ENCODE measurements at places on chromosomes 5 and 9.

GRCh38 chr5:88657906-88658775 lies 224.8 kb downstream of the MEF2C start:
- DNase-seq, result no peak

DNA sequence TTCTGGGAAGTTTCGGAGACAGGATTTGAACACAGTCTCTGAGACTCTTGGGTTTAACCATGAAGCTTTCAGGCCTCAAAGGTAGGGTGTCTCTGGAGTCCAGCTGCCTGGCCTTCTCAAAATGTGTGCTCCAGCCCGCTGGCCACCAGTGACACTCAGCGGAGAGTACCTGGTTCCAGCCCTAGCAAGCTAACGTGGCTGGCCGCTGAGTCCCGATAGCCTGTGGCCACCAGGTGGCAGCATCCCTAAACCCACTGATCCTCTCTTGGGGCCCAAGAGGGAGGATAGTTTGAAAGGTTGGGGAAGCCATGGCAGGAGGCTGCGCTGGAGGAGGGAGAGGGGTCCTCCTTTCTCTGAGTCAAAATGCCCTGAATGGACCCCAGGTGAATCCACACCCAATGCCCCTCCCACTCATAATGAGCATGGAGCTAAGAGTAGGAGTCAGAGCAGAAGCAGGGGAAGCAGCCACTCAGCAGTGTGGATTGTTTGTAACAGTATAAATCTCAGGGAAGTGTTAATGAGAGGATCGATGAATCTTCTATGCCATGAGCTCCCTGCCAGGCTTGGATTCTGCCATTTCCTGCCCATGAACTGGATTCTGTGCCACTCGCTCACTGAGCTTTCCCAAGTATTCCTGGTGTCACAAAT lies 5.4 kb upstream of the TIFAB start:
- DNase-seq, result no peak

- no peak for DNase-seq
These were observed 48.8 kb downstream of the MVB12B start for GRCh38 chr9:126375386-126375785.

GRCh38 chr9:126703002-126703865 lies 89.5 kb downstream of the LMX1B start:
- no peak for DNase-seq

DNA sequence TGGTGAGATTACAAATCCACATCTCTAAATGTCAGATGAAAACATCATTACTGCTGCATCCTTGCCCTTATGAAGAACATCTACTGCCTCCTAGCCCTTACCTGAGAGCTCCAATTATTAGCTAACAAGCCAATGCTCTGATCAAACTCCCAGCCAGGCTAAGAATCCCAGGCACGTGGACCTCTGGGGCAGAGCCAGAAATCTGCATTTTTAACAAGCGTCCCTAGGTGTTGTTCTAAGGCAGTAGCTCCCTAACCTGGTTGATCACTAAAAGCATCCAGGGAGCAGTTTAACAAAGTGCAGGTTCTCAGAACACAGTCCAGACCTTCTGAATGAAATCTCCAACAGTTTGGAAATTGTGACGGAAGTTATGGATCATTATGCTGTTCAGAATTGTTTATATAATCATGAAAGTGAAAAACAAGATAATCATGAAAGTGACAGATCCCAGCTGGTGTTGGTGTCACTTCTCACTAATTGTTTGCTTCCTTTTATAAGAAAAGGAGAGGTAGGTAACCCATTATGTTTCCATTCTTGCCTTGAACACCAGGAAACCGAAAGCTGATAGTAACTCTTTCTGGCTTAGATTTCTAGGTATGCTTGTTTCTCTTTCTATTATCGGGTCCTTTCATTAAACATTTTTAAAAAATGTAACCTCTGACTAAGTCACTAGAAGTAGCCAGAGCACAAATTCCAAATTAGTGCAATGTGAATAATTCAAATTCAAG lies 216.5 kb upstream of the NR4A3 start:
- no peak for DNase-seq

DNA sequence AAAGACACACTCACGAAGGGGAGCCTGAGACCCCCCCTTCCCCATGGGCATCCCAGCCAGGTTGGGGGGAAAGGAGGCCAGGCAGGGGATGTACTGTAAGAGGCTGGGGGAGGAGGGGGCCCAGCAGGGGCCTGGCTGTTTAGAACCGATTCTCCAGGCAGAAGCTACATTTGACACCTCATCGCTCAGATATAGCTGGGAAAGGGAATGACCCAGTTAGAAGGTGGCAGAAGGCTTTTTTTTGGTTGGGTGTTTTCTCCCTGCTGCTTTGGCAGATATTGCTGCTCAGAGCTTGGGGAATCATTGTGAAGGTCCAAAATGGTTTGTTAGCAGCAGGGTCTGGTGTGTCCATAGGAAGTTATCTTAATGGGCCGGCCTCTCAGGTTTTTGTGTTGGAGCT lies 6.0 kb downstream of the CDX1 start:
- no peak for DNase-seq

GRCh38 chr5:136730426-136730825 lies 365.1 kb upstream of the TRPC7 start:
- no peak for DNase-seq

GRCh38 chr5:157303667-157304327 lies 37.9 kb downstream of the CYFIP2 start:
- no peak for DNase-seq

GRCh38 chr9:136383436-136383835 lies 10.0 kb upstream of the CARD9 start:
- DNase-seq, result no peak

DNA sequence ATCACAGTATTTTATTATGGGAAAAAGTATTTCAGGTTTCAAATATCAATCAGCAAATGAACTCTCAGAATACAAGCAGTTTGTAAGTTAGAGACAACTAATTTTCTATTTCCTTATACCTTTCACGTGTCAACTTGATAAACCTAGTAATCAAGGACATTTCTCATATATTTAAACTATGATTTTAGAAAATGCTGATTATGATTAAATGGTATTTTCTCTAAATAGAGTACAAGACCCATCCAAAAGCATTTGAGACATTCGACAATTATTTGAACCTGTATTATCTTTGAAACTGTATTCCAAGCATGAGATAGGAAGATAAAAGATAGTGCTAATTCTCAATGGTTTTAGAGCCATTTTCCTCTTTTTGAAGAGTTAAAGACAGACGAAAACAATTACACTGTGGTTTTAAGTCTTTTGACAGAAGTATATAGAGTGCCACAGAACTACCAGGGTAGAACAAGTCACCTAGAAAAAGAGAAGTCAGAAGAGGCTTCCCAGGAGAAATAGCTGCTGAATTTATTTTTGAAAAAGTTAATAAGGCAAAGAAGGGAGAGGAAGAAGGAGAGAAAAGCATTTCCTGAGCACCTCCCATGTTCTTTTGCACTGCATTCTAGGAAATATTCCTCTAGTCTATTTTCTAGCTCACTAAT lies 5.6 kb downstream of the MEIKIN start:
- no peak for DNase-seq

GRCh38 chr9:125241863-125242739 lies 958 bp upstream of the HSPA5 start:
- DNase-seq, result peak; percentile 64

- DNase-seq, result no peak
These were observed 53.2 kb downstream of the TTC39B start for GRCh38 chr9:15253786-15254185.

- no peak for DNase-seq
These were observed 47.0 kb upstream of the TDRD7 start for GRCh38 chr9:97364769-97365490.

- DNase-seq, result no peak
These were observed 37.5 kb downstream of the NAA35 start for GRCh38 chr9:85978496-85978895.

GRCh38 chr5:5645891-5646290 lies 223.4 kb downstream of the ICE1 start:
- no peak for DNase-seq

DNA sequence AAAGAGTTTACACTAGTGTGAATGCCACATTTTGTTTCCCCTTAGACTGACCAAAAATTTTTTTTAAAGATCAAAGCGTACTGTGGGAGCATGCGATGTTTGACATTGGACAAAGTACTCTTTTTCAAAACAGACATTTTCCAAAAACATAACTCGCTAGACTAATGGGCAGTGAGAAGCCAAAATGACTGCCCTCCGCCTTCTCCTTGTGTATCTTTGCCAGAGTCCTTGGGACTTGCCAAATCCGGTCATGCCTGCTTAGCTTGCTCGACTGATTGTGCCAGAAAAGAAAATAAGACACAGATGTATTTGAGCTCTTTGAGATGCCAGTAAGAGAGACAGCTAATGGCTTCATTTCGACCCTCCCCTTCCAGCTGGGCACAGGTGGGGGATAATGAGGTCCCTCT lies 157.5 kb downstream of the MAPKAP1 start:
- peak; percentile 69 for DNase-seq

- DNase-seq, result no peak
These were observed 1.1 kb downstream of the NDOR1 start for GRCh38 chr9:137206602-137207001.

- DNase-seq, result no peak
These were observed 37.8 kb downstream of the GOLPH3 start for GRCh38 chr5:32136342-32136741.

DNA sequence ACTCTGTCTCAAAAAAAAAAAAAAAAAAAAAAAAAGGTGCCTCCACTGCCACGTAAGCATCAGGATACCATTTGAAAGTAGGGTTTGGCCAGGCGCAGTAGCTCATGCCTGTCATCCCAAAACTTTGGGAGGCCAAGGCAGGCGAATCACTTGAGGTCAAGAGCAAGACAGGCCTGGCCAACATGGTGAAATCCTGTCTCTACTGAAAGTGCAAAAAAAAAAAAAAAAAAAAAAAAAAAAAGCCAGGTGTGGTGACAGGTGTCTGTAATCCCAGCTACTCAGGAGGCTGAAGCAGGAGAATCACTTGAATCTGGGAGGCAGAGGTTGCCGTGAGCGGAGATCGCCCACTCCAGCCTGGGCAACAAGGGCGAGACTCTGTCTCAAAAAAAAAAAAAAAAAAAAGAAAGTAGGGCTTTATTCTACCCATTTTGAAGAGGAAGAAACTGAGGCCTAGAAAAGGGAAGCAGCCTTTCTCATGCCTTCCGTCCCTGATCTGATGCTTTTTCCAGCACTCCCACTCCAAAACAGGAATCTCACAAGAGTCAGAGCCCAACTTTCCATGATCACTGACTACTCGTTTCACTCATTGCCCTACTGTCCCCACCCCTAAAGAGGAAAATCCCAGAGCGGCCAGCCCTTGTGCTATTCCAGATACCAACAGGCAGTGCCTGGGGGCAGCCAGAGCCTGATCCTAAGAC lies 16.3 kb upstream of the CCIN start:
- no peak for DNase-seq

DNA sequence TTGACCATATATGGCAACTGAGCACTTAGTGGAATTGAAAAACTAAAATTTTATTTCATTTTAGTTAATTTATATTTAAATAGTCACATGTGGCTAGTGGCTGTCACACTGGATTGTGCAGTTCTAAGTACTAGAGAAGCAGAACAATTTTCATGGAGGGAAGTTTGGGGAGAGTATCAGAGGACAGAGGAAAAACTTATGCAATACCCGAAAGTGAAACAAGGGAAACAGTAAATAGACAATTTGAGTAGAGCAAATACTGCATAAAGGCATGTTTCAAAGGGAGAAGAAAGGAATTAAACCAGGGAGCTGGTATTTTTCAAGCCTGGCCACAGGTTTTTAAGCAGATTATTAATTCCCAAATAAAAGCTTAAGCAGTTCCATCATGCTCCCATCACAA lies 590.5 kb upstream of the RORB start:
- DNase-seq, result no peak

GRCh38 chr5:167511276-167511675 lies 780.2 kb upstream of the WWC1 start:
- no peak for DNase-seq

DNA sequence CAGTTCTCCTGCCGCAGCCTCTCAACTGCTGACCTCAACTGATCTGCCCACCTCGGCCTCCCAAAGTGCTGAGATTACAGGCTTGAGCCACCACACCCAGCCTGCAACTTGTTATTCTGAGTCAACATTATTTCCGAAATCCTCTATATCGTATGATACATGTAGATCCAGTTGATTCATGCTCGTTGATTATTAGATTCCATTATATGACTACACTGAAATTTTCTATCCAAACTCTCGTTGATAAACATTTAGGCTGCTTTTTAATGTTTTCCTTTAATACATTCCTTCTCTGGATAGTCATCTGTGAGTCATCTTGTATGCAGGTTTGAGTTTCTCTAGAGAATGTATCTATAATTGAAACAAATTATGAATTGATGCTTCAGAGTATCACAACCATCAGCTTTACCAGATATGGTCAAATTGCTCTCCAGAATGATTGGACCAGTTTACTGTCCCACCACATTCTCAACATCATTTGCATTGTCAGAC lies 4.1 kb downstream of the CDK7 start:
- no peak for DNase-seq

- DNase-seq, result no peak
These were observed 37.7 kb upstream of the CSNK1G3 start for GRCh38 chr5:123474228-123474627.

DNA sequence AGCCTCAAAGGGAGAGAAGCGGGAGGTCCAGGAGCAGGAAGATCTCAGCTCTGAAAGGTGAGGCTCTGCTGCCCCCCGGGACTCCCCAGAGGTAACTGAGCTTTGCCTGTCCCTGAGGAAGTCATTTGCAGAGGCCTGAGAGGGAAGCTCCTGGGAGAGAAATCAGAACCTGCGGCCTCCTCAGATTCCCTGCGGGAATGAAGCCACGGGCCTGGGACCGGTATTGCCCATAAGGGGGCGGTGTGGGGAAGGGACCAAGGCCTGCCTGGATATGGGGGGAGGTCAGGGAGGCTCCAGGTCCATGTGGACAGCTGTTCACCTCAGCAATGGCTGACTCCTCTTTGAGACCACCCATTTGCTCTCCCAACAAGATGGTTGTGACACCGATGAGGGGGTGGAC lies 1.3 kb downstream of the SPATA31E1 start:
- no peak for DNase-seq

- DNase-seq, result no peak
These were observed 1.2 kb downstream of the DUSP1 start for GRCh38 chr5:172769616-172770373.

DNA sequence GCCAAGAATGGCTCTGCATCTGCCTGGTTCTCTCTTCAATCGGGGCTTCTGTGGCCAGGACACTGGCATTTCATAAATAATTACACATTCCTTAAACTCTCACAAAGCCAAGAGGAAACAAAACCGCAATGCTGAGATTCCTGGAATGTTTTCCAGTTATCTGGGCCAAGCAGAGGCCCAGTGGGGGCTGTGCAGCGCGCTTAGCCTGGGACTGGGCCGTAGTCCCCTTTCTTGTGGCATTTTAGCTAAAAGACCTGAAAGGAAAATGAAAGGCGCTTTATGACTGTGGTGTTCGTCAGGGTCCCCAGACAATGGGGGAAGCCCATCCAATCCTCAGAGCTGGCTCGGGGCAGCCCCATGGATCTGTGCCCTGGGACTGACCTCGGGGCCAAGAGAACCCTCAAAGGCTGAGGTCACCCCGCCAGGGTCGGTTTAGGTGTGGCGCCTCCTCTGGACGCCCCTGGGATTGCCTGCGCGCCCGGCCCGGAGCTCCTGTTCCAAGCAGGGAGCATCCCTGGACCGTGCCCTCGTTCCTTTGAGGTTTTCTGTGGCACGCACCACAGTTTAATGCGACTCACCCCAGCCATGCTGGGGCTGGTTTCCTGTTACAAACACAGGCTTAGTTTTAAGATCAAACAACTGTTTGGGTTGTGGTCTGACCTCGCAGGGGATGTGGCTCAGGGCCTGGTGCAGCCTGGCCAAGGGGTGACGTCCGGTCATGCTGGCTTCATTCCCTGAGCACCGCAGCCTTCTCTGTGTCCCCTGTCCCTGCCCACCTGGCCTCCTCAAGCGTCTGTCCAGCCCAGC lies 51.5 kb upstream of the NKD2 start:
- DNase-seq, result no peak
